ENCODE measurements at places on chromosomes 7 and 10. TPM values are rescaled to one million over a fixed set of nuclear protein-coding genes. Genes with fewer than 3 reads are reported as not detected.
A peak's percentile ranks its signal among the peaks of the same experiment; 100 is the strongest.

- ATAC-seq, result no peak
Observed at GRCh38 chr7:11768263-11768662, 63.7 kb downstream of the THSD7A start.

GRCh38 chr10:123854003-123854402, 37.6 kb downstream of the CPXM2 start:
- ATAC-seq, result no peak

GRCh38 chr10:87589645-87590051, 70.0 kb upstream of the PAPSS2 start:
- no peak for ATAC-seq

- ATAC-seq, result no peak
Observed at GRCh38 chr7:24378871-24379616, 95.1 kb downstream of the NPY start.

DNA sequence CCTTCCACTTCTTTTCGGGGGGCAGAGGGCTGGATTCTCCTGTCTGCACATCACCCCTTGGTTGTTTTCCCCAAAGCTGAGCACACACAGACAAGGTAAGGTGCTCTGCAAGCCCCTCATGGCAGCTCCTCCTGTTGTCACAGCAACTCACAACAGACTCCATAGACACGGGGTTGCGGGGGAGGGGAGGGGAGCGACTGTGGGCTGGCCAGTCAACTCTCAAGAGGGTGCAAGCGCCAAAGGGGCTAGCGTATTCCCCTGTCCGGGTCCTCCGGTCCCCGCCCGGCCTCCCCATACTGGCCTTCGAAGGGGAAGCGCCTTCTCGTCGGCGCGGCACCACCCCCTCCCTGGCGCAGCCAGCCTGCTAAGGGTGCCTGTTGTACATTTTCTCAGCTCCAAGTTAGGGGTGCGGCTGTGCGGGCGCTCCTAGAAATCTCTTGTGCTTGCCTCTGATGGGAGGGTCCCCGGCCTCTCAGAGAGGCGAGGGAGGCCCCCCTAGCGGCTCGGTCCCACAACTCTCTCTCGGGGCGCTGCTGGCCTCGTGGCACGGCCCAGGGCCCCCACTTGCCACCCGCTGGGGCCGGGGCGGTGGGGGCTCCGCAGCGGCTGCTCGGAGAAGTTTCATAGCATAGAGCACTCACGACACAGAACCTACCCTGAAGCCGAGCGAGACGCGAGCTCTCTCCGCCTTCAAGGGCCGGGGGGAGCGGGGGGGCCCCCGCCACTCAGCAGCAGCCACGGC, 498 bp downstream of the RHOBTB1 start:
- peak; percentile 32 for ATAC-seq

GRCh38 chr7:139854124-139854511, 25.1 kb downstream of the TBXAS1 start:
- ATAC-seq, result peak; percentile 25

DNA sequence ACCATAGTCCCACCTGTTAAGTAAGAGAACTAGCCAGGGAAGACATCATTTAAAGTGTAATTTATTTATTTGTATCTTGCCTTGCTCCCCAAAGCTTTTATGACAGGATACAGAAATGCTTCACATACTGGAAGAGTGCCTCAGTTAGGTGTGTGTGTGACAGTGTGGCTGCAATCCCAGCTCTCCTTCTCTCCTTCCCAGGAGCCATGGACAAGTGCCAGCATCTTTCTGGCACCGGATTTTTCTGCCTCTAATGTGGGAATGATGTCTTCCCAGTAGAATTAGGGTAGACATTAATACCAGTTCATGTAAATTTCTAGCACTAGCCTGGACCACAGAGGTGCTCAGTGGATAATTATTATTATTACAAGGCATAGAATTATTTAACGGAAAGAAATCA, 30.3 kb upstream of the ATXN7L1 start:
- no peak for ATAC-seq

DNA sequence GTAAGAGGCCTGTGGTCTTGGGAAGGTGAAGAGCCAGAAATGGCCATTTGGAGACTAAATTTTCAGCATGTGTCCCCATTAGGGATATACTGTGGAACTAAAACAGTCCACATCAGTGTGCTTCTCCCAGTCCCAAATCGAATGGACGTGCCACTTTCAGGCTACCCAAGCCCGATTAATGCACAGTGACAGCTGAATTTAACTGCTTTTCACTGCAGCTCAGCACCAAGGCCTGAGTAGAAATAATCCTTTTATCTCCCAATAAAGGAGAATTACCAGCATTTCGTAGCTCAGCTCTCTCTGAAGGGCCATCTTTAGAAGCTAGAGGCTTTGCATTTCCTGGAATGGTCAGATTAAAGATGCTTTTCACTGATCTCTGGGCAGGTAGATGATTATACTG, 183.3 kb downstream of the NPSR1 start:
- no peak for ATAC-seq

DNA sequence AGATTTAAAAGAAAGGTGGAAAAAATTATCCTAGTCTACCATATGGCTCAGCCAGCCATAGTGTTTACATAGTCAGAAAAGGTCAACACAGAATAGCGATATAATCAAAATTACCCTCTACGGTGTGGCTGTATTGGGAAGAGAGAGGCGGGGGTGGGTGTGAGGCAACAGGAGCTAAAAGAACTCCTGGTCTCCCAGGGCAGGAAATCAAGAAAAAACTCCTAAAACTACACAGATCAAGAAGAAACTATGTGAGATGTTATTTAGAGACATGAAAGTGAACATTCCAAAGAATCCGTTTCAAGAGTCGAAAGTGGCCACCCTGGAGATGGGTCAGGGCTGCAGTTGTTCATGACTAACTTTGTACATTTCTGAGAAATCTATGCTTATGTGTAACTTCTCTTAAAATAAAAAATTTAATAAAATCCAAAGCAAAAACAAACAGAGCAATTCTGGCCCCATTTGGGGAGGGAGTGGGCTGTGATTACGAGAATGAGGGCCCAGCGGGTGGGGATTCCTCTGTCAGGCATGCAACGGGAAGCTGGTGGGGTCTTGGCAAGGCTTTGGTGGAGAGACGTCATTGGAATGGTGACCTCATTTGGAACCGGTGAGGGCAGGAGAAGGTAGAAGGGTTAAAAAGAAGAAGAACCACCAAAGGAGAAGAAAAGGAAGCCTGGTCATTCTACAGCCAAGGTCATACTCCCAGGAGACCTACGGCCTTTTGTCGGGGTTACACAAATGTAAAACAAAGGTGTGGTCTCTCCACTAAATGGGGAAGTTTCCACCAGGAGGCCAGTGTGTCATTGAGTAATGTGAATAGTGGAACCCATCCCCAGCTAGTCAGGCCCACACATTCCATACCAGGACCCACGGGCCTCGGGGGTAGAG, 71.2 kb upstream of the DUSP5 start:
- ATAC-seq, result peak; percentile 32

- ATAC-seq, result no peak
Observed at GRCh38 chr7:43490016-43490415, 92.9 kb upstream of the STK17A start.

- ATAC-seq, result no peak
Observed at GRCh38 chr10:118979661-118980060, 49.9 kb upstream of the NANOS1 start.

DNA sequence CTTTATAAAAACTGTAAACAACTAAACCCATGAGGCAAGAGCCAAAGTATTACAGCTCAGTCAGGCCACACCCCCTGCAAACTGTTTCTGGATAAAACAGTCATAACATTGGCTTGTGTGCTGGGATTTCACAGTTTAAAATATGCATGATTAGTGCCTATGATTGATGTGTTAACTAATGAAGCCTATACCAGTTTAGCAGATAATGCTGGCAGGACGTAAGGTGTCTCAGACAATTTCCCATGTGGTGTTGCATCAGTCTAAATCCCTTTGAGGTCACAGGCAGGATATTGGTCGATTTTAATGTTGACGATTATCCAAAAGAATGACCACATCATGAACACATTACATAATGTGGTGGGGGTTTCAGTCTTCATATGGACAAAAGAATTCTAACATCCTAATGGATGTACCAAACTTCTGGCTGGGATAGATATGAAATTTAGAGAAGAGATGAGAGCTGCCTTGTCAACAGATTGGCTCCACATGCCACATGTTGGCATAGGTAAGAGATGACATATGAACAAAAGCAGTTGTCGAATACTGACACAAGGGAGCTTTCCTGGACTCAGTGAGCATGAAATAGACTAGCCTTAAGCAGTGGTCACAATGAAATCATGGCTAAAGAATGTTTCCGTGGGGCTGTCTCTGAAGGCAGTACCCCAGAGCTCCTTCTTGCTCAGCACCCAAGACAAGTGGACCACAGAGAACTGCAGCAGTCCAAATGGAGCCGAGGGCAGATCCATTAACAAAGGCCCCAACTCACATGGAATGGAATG, 445.6 kb downstream of the GFRA1 start:
- ATAC-seq, result no peak

DNA sequence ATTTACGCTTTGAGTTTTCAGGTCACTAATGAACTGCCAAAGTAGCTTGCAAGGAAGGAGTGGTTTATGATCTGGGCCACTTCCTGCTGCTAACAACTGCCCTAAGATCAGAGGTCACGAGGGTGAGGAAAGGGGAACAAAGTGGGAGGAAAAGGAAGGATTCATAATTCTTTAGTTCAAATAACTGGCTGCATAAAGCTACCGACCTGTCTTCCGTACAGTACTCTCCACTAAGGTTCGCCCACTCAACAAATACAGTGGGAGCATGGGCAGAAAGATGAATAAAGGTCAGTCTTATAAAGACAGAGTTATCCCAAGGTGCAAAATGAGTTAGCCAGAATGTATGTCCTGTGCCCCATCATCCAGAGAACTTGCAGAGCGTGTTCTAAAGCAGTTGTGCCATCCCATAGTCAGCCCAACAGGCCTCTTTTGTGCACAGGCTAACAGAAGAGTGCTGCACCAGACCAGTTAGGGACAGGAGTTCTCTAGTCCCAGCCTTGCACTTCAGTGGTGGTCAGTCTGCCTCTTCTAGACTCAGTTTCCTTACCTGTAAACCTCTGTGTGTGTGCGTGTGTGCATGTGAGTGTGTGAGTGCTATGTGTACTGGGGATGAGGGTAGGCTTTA, 65.9 kb downstream of the CREB3L2 start:
- ATAC-seq, result peak; percentile 62

GRCh38 chr7:108869070-108869469, 299.4 kb downstream of the DNAJB9 start:
- ATAC-seq, result no peak

DNA sequence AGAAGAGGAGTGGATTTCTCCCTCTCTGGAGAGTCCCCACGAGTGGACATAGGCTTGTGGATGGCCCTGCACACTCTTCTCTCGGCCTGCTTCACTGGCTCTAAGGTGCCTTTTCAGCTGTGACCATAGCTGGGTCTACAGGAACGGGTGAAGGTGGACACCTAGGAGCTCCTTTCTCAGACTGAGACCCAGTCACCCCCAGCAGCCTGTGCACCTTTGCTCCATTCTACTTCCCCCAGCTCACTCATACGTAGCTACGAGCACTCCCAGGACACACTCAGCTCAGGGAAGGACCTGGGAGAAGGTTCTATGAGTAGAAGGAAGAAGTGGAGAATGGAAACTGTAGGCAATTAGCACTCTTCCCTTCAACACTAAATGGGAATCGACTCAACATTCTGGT, 272.0 kb upstream of the KLF6 start:
- no peak for ATAC-seq

DNA sequence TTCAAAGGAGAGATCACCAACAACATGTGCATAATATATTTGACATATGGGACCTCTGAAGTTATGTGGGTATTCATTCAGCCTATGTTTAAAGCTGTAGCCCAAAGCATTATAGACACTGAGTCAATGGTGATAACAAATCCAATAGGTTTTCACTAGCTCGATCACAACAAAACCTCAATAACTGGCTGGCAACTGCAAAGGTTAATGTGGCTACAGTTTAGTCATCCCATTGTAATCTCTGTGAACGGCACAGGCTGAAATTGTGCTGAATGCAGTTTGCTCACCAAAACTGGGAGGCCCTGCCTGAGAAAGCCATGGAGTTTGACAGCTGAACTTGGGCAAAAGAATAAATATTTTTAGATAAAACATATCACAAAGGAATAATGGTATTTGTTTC, 152.4 kb upstream of the ADO start:
- ATAC-seq, result peak; percentile 63

- no peak for ATAC-seq
Observed at GRCh38 chr10:23656735-23657134, 217.9 kb downstream of the OTUD1 start.

GRCh38 chr10:132096223-132096622, 30.5 kb downstream of the JAKMIP3 start:
- ATAC-seq, result peak; percentile 92

DNA sequence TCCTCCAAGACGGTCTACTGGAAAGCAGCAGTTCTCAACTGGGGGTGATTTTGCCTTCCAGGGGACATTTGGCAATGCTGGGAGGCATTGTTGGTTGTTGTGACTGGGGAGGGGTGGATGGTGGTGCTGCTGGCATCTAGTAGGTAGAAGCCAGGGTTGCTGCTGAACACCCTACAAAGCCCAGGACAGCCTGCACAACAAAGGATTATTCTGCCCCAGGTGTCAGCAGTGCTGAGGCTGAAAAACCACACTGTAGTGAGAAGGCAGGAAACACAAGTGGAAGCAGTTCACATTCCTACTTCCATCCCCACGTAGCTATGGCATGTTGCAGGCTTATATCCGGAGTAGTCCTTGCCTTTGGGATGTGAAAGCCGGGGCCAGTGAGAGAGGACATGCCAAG, 86.9 kb downstream of the AOAH start:
- ATAC-seq, result no peak

- no peak for ATAC-seq
Observed at GRCh38 chr7:36741866-36742265, 17.6 kb upstream of the AOAH start.

DNA sequence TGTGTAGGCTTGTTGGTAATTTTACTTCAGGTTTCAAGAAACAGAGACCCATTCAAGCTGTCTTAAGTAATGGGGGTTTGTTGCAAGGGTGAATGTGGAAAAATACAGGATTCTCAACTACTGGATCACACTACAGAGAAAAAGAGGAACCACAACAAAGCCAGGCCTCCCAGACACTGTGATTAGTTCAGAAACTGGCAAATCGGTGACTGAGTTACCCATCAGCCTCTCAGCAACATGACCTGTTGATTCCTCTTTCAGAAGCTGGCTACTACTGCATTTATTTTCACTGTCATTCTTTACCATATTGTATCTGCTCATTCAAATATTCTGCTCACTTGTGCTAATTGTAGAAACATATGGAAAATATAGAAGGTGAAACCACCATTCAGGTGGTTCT, 16.0 kb downstream of the CCDC71L start:
- ATAC-seq, result no peak

- no peak for ATAC-seq
Observed at GRCh38 chr7:122833888-122834570, 52.2 kb downstream of the CADPS2 start.

GRCh38 chr7:128219636-128220035, 21.4 kb upstream of the LEP start:
- ATAC-seq, result no peak

Gene TFPI2
- 0.42 TPM for total RNA-seq

Gene TRIL
- total RNA-seq, result not detected

Gene ABCA13
- not detected for total RNA-seq

Gene DCLRE1A
- total RNA-seq, result 13.5 TPM

Gene CALHM1
- total RNA-seq, result not detected

Gene GNAT3
- not detected for total RNA-seq
